ENCODE measurements at places on chromosomes 12 and 14. TPM values are rescaled to one million over a fixed set of nuclear protein-coding genes. Genes with fewer than 3 reads are reported as not detected.

- no peak for DNase-seq
These were observed 786.8 kb downstream of the TMTC2 start for GRCh38 chr12:83473408-83474095.

DNA sequence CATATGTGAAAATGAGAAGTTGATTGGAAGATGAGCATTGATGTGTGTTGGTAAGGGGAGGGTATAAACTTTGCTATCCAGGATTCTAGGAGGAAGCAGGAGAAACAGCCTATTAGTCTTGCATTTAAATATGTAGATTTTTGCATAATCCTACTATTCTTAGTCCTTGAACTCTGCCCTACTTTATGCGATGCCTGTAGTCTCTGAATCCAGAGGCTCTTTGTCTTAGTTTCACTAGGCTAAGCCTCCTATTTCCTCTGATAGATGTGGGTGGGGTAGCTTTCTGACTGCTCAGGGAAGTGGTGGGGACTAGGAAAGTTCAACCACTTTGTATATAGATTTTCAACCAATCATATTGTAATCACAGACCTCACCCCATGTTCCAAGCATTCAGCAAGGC is 49.5 kb upstream of the KCNC2 start:
- no peak for DNase-seq

- DNase-seq: no peak
These were observed 56.3 kb upstream of the PYGL start for GRCh38 chr14:51000566-51000965.

DNA sequence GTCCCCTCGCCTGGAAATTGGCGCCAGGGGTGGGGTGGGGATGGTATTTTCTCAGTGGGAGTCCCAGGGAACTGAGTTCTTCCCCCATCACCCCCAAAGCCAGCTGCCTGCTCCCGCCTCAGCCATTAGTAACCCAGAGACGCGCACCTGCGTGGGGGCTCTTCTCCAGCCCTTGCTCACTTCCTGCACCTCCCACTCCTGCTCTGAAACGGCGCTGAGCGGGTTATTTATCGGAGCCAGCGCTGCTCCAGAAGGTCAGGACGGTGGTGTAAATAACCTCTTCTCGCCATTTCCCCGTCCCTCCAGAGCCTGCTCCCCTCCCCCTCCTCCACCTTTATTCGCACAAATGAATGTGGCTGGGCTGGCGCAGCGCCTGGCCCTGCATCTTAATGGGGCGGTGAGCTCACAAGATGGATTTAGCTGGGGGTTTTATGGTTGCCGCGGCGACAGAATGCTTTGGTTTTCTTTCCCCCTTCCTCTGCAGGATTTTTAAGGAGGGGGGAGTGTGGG is 12.2 kb downstream of the GPR84 start:
- DNase-seq: no peak

DNA sequence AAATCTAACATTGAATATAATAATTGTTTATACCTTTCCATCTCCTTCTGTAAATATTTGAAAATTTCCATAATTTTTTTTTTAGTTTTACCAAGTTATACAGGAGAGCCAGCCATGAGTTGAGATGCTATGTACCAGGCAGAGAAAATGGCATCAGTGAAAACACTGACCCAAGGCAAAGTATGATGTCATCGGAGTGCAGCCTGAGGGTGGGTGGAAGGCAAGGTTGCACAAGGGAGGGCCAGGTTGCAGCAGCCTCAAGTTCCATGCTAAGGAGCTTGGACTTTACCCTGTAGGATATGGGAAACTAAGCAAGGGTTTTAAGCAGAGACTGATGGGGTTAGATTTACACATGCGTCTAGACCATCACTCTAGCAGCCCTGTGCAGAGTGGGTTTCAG is 441.1 kb downstream of the BCAT1 start:
- no peak for DNase-seq

- no peak for DNase-seq
These were observed 420.1 kb downstream of the FUT8 start for GRCh38 chr14:65832431-65833266.

DNA sequence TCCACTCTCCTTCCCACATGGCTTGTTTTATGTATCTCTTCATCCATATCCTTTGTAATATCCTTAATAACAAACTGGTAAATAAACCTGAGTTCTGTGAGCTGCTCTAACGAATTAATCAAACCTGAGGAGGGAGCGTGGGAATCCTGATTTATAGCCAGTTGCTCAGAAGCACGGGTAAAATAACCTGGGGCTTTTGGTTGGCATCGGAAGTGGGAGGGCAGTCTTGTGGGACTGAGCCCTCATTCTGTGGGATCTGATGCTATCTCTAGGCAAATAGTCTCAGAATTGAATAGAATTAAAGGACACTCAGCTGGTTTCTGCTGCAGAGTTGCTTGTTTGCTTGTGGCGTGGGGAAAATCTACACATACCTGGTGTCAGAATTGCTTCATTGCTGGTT is 17.5 kb upstream of the LDHB start:
- DNase-seq: no peak

DNA sequence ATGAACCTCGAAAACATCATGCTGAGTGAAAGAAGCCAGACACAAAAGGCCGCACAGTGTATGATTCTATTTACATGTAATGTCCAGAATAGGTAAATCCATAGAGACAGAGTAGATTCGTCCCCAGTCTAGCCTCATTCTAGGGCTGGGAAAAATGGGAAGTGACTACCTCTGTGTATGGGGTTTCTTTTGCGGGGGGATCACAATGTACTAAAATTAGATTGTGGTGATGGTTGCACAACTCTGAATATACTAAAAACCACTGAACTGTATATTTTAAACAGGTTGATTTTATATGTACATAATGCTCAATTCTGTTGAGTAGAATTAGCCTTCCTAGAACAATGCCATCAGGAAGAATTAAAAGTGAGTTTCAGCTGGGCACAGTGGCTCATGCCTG is 6.3 kb upstream of the RILPL2 start:
- DNase-seq: no peak

GRCh38 chr14:81529391-81529790 is 4.3 kb downstream of the SEL1L start:
- no peak for DNase-seq

GRCh38 chr12:47889040-47889439 is 15.8 kb downstream of the VDR start:
- no peak for DNase-seq

GRCh38 chr12:94386422-94386821 is 73.2 kb downstream of the CEP83 start:
- no peak for DNase-seq

- DNase-seq: no peak
These were observed 923 bp upstream of the ITPR2 start for GRCh38 chr12:26833743-26834490.

DNA sequence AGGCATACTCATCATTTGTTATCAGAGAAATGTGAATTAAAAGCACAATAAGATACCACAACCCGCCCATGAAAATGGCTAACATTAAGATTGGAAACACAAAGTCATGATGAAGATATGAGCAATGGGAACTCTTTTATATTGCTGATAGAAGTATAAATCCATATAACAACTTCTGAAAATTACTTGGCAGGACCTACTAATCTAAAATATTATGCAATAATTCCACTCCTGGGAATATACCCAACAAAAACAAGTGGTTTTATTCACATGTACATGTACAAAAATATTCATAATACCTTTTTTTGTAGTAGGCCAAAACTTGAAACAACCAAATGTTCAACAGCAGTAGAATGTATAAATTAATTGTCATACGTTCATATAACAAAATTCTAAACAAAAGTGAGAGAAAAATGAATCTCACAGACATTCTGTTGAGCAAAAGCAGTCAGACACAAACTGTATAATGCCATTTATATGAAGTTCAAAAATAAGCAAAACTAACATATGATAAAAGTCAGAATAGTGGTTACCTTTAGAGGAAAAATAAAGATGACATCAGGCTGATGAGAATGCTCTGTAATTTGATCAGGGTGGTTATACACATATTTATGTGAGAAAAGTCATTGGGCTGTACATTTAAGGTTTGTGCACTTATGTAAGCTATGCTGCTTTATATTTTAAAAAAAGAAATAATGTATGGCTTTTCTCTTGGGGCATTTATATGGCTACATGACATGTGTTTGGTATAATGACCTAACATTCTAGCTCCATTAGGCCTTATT is 309.2 kb upstream of the KITLG start:
- no peak for DNase-seq

Gene CCDC59
- 86.4 TPM for total RNA-seq

Gene KRT6C
- not detected for total RNA-seq

All from H4 (cell line).